GM19239 (cell line): ENCODE measurements at places on chromosomes 3 and 15.

GRCh38 chr15:90463381-90463780 lies 66.3 kb upstream of the CRTC3 start:
- DNase-seq = no peak

DNA sequence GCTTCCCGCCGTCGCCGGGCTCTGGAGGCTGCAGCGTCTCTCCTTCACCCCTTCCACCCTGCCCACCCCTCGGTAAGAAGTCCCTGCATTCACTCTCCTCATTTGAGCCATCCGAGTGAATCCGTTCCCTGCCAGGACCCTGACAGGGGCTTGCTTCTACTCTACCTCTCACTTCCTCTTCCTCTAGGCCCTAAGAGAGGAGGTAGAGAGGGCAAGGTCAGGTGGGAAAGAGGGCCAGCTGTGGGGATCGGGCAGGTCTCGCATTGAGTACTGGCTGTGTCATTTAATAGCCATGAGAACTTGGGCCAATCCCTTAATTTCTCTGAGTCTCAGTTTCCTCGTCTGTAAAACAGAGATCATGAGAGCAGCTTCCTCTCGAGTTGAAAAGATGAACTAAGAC lies 283.6 kb downstream of the UACA start:
- DNase-seq = no peak

- no peak for DNase-seq
These were observed 118.7 kb downstream of the NUP210 start for GRCh38 chr3:13301286-13301987.

DNA sequence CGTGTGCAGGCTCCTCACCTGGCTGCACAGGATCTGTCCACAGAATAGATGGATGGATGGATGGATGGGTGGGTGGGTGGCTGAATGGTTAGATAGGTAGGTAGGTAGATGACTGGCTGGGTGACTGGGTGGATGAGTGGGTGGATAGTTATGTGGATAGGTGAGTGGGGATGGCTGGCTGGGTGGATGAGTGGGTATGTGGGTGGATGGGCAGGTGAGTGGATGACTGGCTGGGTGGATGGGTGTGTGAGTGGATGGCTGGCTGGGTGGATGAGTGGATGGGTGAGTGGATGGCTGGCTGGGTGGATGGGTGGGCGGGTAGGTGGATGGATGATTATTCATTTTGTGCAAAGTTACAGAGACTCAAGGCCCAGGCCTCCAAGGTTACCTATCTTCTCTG lies 172.9 kb upstream of the CTDSPL start:
- DNase-seq = no peak

- no peak for DNase-seq
These were observed 474.4 kb downstream of the NTRK3 start for GRCh38 chr15:87781959-87782625.

GRCh38 chr3:33892655-33893054 lies 94.2 kb downstream of the PDCD6IP start:
- no peak for DNase-seq

DNA sequence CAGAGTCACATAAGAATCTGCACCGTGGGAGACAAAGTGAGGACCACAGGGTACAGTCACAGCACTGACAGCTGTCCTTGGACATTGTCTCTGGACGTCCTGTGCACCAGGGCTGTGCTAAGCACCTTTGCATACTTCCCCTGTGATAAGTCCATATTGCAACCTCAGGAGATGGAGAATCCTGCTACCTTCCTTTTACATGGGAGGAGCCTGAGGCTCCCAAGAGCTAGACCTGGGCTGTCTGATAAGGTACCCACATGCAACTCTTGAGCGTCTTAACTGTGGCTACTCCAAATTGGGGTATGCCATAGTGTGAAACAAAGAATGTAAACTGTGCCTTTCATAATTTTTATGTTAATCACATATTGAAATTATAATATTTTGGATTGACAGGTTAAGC lies 2.5 kb upstream of the FETUB start:
- no peak for DNase-seq

DNA sequence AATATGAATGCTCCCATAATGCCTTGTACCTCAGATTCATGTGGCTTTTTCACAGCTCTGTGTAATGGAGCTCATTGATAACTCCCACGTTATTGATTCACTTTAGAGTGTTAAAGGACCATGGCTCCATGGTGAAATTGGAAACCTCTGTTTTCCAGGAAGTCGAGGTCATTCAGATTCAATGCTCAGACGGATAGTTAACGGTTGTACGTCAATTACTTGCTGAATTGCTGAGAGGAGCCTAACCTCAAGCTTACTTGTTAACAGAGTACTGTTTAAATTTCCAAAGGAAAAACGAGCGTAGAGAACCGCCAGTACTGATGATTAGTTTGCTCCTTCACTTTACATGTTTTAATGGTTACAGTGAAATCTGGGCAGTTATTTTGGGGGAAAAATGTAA lies 11.1 kb downstream of the ABHD17C start:
- no peak for DNase-seq

DNA sequence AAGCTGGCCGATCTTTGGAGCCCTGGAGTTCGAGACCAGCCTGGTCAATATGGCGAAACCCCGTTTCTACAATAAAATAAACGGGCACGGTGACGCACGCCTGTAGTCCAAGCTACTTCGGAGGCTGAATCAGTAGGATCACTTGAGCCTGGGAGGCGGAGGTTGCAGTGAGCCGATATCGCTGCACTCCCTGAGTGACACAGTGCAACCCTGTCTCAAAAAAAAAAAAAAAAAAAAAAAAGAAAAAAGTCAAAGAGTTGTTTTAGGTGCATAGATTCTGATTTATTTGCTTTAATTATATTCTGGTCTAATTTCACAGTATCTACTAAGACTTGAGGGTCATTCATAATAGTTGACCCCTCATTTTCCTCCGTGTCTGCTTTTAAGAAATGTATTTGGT lies 1.7 kb downstream of the ARL13B start:
- DNase-seq = no peak

DNA sequence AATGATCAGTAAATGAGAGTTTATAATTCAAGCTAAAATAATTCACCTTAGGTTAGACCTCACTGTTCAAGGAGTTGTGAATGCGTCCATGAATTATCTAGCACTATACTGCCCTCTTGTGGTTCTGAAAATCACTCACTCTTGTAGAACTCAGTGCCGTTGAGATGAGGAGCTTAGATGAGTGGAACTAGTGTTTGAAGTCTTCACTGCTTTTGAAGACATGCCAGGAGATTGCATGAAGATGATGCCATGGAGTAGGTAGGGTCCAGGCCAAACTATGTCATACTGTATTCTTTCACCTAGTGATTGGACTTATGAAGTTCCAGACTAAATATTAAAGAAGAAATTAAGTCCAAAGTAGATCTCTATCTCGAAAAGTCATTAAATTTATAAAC lies 28.8 kb downstream of the LYSMD4 start:
- DNase-seq = no peak

- DNase-seq = no peak
These were observed 66.1 kb upstream of the NR2F2 start for GRCh38 chr15:96264351-96264798.

DNA sequence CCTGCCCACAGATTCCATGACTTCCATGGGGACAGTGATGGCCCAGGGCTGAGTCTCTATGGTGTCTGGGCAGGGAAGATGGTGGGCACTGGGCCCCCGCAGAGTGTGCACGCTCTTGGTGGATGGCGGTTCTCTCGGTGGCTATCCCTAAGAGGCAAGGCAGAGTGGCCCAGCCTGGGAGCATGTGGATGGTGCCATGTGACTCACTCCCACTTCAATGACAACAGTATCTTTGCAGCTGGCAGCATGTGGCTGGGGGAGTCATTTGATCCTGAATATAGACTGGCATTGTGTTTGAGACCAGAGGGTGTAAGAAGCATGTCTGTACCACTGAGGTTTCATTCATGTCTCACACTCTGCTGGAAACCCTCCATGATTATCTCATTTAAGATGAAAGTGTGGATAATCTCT lies 101.2 kb downstream of the CORO2B start:
- no peak for DNase-seq

DNA sequence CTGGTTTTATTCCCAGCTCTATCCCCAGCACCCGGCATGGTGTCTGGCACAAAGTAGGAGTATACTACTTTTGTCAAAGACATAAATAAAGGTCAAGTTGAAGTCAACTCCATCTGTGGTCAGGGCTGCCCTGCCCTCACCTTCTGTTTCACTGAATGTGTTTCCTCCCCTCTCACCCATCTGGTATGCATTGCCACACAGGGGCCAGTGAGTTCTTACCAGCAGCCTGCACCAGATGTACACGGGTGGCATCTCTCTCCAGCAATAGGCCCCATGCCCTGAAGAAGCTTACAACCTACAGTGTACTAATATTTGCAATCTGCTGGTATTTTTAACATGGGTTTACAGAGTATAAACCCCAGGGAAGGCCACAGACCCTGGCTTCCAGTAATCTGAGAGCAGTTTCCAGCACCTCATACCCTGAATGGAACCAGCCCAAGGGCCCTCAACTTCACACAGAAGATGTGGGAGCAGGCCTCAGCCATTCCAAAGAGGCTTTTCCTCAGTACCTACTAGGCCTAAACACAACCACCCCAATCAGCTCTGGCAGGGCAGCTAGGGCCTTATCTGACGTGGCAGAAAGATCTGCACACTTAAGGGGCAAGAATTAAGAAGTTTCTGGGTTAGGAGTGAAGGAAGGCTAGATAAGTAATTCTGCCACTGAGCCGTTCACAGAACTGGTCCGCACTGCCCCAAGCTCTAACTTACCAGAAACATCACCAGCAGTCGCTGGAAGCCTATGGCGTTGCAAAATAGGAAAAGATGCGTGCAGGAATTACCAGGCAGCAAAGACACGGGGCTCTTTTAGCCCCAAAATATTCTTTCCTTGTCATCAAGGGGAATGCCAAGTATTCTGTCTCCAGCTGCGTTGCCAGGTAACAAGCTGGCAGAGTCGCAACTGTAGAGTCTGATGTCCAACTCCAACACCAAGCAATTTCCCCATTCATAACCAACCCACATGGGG lies 2.1 kb downstream of the IDH2 start:
- DNase-seq = no peak

GRCh38 chr3:79766496-79767193 lies 1.2 kb downstream of the ROBO1 start:
- no peak for DNase-seq

GRCh38 chr15:80003934-80004472 lies 33.0 kb upstream of the BCL2A1 start:
- DNase-seq = no peak

DNA sequence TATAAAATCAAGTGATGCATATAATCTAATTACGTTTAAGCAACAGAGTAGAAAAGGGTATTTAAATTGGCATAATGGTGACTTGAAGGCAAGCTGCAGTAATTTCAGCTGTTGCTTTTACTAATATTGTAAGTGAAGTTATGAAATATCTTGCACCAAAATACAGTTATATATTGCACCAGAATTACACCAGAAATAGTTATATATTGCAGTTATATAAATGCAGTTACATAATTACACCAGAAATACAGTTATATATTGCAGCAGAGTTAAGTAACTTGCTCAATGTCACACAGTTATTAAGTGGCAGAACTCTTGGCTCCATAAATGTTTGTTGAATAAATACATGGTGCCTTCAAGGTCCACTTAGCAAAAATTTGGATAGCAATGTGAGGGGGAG lies 51.4 kb downstream of the PCOLCE2 start:
- no peak for DNase-seq

GRCh38 chr3:36461597-36461996 lies 81.3 kb downstream of the STAC start:
- no peak for DNase-seq

- no peak for DNase-seq
These were observed 98.1 kb downstream of the LRRK1 start for GRCh38 chr15:101017093-101017754.

- no peak for DNase-seq
These were observed 17.1 kb downstream of the PAK2 start for GRCh38 chr3:196756732-196757131.

GRCh38 chr3:25421747-25422146 lies 6.3 kb upstream of the RARB start:
- DNase-seq = no peak

- no peak for DNase-seq
These were observed 323.4 kb downstream of the CHST2 start for GRCh38 chr3:143442814-143443447.

GRCh38 chr15:31322504-31322903 lies 4.1 kb upstream of the KLF13 start:
- DNase-seq = no peak

GRCh38 chr15:83322061-83322460 lies 37.6 kb upstream of the BNC1 start:
- no peak for DNase-seq

DNA sequence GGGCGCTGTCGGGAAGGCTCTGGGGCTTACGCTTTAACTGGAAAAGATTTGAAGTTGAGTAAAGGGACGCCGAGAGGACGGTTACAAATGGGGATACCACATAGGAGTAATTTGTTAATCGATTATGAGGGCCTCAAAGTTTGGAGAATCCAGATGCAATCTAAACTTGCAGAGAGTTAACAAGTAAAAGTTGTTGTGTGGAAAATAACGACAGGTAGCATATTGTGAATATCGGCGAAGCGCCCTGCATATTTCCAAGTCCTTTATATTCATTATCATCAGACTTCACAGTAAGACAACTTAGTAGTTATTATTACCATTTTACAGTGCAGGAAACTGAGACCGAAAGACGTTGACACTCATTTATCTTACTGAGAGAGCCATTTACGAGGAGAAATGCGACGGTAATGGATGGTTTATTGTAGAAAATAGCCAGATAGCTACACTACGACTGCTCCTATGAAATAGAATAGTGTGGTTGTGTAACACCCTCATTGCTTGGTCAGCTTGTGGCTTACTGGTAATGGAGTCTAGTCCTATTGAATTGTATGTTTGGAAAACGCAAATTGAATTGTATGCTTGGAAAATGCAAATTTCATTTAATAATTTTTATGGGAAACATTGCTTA lies 700 bp downstream of the MKRN2 start:
- DNase-seq = no peak

DNA sequence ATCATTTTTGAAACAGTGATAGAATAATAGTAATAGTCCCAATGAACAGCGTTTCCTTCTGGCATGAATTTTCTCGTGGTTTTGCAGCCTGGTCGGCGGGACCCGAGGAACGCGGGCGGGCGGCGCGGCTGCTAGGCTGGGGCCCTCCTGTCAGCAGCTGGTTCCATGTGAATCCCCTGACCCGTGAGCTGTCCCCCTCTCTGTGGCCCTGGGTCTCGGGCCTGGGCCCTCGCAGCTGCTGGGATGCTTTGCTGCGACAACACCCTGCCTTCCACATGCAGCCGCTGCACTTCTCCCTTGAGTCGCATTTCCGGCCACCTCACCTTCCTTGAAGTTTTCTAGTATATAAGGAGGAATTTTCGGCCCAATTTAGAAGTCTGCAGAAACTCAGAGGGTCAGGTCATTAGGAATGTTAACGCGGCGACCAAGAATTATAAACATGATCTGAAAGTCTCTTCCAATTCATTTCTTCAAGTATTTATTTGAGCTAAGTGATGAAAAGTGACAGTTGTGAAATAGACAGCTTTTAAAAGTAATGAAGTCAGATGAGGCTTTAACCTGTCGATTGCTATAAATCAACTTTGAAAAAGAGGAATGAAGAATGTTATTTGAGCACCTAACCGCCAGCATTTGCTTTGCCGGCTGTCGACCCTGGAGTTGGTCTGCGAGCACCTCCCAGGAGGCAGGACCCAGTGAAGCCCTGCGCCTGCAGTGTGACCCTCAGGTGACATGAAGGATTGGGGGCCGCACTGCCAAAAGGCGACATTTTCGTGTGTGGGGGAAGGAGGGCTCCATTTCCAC lies 27.7 kb downstream of the NR2F2 start:
- DNase-seq = no peak

- no peak for DNase-seq
These were observed 47.4 kb upstream of the GMNC start for GRCh38 chr3:190909908-190910307.

- no peak for DNase-seq
These were observed 117.6 kb upstream of the ETV5 start for GRCh38 chr3:186226482-186226881.
